ENCODE measurements at places on chromosomes 12 and 14.

- DNase-seq: no peak
Measured at GRCh38 chr12:109267361-109267760, 41.7 kb downstream of the FOXN4 start.

DNA sequence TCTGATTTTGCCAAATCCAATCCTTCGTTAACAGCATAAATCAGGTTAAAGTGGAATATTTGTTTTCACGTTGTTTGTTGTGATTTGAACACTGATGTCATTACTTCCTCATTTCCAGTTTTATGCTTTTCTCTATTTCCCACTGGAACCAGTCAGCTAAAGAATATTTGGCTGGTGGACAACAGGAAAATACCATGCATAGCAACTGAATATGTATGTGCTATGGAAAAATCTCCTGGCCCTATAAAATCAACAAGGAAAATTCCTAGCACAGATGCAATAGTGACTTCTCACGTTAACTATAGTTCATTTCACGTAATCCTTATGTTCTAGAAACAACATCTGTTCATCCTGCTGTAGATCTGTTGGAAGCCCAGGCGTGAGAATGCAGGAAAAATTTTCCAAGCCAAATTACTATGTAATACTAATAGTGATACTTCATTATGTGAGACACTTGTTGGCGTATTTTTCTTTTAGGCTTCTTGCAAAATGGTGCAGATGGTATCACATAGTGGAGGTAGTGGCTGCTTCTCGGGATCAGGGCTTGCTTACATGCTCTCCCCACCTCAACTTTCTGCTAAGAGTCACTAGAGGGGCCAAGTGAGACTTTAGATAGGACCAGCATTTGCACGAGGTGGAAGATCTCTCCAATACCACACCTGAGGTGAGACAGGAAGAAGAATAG lies 86.3 kb upstream of the USP44 start:
- no peak for DNase-seq

DNA sequence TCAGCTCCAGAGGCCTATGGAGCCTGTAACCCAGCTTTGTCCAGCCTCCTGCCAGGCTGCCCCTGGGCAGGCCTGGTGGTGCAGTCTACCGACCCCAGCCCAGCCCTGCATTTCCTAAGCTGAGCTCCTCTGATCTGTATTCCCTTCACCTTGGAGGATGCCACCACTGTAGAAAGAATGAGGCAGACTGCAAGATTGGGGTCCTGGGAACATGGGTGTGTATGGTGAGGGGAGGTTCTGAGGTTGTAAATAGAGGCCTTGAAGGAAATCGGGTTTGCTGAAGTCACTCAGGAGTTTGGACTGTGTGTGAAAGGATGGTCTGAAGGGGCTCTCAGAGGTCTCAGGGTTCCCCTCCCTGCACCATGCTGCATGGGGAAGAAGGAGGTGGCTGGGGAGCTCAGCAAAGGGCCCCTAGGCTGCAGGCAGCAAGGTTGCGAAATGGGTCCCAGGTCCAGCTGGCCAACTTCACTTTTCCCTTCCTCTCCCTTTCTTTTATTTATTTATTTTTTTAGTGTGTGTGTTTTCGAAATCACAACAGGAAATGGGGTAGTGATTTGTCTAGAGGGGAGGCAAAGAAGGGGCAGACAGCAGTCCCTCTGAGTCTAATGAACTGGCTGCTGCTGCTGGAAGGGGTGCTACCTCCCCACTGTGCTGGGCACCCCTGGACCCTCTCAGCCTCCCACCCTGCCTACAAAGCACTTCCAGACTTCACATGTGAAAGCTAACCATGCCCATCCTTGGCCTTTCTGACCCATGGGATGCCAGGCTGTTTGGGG lies 1.2 kb upstream of the LRP1-AS start:
- DNase-seq: no peak

DNA sequence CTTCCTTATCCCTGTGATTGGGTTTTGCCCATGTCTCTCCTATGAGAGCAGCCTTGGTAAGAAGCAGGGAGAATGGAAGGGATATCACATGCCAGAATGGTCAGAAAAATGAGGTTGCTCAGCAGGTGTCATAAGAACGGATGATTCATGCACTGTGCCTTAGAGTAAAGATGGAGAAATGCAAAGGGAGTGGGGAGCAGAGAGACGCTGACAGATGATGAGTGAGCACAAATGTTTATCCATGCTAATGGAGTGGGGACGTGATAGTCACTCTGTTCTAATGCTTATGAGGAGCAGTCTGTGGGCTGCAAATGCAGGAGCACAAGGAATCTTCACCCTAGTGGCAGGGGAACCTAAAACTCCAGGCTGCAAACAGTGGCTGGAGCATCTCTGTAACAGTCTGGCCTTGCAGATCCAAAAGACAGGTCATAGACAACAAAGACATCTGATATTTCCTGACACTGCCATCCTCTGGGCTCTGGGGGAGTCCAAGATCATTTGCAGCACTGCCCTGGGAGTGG lies 243.2 kb downstream of the CACNA1C start:
- DNase-seq: no peak

DNA sequence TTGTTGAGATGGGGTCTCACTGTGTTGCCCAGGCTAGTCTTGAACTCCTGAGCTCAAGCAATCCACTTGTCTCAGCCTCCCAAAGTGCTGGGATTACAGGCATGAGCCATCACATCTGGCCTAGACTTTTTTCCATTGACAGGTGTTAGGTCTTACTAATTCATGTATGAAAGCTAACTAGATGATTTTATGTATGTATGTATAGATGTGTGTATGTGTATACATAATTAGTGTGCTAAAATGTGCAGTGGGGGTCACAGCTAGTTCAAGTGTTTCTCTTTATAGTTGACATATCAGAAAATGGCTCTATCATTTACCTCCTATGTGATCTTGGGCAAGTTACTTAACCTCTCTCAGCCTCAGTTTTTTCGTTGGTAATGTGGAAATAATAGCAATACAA lies 23.5 kb downstream of the UNC79 start:
- DNase-seq: no peak

Measured in activated CD8-positive, alpha-beta memory T cell treated with anti-CD3 and anti-CD28 coated beads, Interleukin-2, amount 50 U/mL, for 48 hours (primary cell).